ENCODE measurements at places on chromosomes 1 and 21.

DNA sequence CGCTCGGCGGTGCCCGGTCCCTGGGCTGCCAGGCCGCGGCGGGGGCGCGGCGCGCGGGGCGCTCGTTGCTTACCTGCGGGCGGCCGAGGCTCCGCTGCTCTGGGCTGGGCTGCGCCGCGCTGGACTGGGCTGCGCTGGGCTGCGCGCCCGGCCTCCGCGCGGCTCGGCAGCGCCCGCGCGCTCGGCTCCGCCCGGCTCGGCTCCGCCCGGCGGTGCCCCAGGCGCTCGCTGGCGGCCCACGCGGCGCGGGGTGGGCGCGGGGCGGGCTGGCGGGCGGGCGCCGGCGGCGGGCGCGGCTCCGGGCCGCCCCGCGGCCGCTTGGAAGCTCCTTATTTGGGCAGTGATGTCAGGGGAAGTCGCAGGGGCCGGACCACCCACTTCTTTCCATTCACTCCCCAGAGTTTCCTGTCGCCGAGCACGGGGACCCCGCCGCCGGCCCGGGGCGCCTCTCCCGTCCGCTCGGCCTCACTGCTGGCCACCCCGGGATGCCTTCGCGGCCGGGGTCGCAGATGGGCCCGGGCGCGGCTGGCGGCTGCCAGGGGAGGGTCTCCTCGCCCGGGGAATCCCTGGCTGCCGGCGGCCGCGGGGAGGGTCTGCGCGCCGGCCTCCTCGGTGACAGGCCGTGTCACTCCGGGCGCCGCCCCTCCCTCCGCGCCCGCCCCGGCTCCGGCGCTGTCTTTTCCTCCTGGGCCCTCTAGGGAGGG is 177.7 kb upstream of the EDN2 start:
- peak; percentile 19 for DNase-seq

GRCh38 chr21:15206514-15206913 is 141.7 kb upstream of the NRIP1 start:
- no peak for DNase-seq

DNA sequence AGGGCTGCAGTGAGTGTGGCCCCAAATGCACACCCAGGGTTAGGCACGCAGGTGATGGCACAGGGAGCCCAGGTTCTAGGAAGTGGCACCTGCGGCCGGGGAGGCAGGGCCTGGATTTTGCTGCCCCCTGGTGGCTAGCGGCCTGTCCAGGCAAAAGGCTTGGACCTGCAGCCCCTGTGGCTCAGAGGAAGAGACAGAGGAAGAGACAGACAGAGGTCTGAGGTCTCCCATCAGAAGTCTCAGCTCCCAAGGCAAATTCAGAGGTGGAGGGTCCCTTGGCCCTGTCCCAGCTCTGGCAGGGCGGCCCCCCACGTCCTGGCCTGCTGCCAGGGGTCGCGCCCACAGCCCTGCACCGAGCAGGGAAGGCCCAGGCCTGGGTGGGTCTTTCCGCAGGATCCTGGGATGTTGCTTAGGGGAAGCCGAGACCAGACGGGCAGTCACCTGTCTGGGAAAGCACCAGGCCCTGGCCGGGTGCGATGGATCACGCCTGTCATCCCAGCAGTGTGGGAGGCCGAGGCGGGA is 8.0 kb upstream of the TNFRSF14 start:
- DNase-seq: peak; percentile 87

DNA sequence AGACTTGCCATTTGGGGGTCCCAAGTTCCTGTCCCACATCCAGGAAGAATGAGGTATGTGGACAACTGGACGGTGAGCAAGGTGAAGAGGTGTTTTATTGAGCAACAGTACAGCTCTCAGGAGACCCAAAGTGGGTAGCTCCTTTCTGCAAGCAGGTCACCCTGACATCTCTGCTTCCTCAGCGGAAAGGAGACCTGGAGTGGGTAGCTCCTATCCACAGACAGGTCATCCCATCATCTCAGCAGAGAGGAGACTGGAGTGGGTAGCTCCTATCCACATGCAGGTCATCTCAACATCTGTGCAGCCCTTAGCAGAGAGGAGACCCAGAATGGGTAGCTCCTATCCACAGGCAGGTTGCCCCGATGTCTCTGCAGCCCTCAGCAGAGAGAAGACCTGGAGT is 13.8 kb upstream of the FNBP1L start:
- no peak for DNase-seq

DNA sequence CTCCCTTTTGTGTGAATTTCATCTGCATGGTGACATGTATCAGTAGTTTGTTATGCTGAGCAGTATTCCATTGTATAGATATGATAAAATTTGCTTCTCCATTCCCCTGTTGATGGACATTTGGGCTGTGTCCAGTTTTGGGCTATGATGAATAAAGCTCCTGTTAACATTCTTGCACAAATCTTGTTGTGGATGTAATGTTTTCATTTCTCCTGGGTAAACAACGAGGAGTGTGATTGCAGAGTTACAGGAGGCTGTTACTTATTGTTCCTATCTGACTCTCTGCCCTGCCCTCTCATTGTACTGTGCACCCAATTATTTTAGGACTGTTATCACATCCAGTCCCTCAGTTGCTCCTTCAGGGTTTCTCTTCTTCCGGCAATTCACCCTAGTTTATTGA is 24.2 kb downstream of the MAPKAPK2 start:
- no peak for DNase-seq

- no peak for DNase-seq
Measured at GRCh38 chr21:34671462-34671861, 2.7 kb downstream of the CLIC6 start.

- no peak for DNase-seq
Measured at GRCh38 chr1:6308449-6308848, 47.6 kb upstream of the GPR153 start.

- DNase-seq: no peak
Measured at GRCh38 chr1:196960854-196961253, 16.5 kb upstream of the CFHR5 start.

- no peak for DNase-seq
Measured at GRCh38 chr1:11335417-11336056, 62.5 kb downstream of the UBIAD1 start.

DNA sequence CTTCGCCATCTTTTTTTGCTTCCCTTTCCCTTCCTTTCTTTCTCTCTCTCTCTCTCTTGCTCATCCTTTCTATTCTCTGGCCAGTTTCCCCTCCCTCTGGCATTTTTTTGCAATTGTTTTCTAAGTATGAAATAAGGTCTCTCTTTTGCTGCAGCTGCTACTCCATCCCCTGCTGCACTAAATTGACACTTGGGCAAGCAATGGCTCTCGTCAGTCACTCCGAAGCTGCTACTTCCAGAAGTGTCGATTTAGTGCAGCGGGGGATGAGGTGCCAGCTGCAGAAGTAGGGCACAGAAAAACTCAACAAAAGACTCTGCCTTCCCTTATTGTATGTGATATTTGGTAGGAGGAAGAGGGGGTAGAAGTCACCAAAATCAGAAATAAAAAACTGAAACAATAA is 642.3 kb downstream of the RWDD3 start:
- DNase-seq: peak; percentile 18

DNA sequence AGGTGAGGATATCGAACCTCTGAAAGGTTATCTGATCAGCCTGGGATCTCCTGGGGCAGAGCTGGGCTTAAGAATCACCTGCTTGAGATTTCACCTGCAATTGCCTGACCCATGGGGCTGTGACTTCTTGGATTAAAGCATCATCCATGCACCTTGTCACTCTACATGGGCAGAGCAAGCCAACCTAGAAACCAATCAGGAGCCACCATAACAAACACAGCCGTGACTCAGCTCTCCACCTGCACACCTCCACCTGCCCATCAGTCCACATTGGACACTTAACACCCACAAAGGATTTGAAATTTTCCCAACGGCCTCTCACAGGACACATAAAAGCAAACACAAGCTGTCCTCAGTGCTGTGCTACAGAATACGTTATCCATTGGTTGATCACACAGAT is 35.1 kb upstream of the ETS2 start:
- DNase-seq: no peak

DNA sequence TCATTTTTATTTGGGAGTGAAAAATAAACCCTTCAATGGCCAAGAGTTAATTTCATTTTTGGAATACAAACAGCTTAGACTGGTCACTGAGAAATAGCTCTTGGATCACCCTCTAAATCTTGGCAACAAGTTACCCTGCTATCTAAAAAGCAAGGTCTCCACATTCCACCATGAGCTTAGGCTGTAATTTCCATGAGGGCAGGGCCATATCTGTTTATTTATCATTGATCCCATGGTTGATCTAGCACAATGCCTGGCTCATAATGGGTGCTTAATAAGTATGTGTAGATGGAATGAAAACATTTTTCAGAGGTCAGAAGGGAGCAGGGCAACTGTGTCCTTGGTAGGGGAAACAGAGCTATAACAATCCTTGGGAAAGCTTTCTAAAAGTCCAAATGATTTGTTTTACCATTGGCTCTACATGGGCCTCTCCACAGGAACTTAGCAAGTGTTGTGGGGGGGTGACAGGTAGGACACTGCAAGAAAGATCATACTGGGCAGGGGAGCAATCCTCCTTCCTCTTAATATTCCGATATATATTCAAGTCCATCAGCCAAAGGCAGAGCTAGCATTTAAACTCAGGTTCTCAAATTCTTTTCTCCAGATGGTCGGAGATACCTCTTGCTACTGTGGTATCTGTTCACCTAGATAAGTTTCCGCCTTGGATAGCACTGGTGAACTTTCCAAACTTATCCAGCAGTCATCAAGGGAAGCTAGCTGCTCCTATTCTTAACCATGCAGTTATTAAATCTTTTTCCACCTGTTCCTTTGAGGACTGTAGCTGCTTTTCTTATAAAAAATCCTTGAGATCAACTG is 53.1 kb upstream of the PTCH2 start:
- DNase-seq: no peak

DNA sequence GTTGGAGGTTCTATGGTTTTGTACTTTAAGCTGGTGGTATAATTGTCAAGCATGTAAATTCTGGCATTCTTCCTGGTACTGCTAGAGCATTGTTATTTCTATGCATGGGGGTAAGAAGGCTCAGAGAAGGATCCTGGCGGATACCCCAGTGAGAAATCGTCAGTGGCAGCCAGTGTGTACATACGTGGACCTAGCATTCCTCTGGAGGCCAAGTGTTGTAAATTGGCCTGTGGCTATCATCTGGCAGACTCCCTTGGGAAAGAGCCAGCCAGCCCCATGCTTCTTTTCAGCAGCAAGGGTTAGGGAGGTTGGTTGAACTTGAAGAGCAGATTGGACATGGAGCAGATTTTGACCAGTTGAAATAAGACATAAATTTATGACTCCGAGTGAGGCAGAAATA is 5.2 kb upstream of the AGO3 start:
- DNase-seq: no peak

GRCh38 chr1:54758678-54759348 is 5.5 kb downstream of the PARS2 start:
- DNase-seq: no peak

DNA sequence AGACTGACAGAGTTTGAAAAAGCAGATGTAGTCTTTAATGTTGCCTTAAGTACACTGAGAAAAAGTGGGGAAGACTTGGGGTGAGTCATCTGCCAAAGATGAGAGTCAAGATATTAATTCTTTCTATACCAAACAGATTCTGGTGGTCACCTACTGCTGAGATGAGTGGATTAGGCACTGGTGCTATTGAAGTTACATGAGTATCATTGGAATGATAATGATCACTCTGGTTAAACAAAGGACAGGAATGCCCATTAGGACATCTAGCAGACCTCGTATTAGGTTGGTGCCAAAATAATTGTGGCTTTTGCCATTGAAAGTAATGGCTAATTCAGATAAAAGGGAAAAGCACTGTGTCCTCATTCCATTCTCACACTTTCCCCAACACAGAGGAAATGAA is 1588.9 kb downstream of the KCNT2 start:
- no peak for DNase-seq

DNA sequence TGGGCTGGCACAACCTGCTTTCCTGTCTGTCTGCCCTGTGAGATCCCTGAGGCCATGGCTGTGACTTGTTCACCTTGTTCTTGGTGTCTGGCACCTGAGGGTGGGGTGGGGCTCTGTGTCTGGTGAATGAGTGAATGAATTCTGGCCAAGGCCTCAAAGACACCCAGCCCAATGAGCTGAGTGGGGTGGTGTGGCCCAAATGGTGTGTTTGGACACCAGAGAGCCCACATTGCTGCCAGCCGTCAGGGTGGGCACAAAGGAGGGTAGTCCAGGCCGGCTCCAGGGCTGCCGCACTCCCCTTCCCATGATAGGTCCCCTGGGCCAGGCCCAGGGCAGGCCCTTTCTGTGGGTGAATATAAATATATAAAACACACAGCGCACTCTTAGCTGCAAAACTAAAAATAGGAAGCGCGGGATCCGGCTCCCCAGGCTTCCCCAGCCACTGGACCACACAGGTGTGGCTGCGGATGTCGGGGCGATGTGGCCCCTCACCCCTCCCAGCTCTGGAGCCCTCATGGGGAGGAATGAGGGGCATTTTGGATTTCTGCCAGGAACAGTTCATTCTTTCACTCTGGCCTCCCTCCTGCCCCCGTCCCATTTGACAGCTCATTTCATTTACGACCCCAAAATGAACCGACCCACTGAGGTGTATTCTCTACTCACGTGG is 33.3 kb downstream of the RUNX3 start:
- no peak for DNase-seq

GRCh38 chr1:49059087-49059486 is 282.4 kb upstream of the BEND5 start:
- no peak for DNase-seq

DNA sequence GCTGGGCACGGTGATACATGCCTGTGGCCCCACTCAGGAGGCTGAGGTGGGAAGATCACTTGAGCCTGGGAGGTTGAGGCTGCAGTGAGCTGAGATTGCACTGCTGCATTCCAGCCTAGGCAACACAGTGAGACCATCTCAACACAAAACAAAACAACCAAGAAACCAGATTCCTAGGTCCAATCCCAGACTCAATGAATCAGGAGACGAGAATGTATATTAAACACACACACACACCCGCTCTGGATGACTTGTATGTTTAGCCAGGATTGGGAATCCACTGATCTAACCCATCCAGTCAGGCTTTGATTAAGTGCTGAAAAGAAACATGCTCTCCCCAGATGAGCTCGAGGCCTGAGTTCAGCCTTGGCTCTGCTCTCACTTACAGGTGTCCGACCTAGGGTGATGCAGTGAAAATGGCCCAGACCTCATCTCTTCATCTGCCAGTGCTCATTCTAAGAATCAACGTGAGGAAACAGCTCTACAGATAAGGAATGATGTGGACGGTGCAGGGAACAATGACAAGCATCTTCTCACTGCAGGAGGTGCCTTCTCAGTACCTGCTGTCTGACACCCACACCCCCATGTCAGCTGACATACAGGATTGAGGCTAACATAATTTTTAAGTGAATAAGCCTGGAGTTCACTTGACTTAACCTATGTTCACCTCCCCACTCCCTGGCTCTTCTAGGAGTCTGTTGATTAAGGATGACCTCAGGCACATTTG is 15.3 kb upstream of the SRSF4 start:
- no peak for DNase-seq

- no peak for DNase-seq
Measured at GRCh38 chr1:220983877-220984635, 104.8 kb downstream of the HLX start.

DNA sequence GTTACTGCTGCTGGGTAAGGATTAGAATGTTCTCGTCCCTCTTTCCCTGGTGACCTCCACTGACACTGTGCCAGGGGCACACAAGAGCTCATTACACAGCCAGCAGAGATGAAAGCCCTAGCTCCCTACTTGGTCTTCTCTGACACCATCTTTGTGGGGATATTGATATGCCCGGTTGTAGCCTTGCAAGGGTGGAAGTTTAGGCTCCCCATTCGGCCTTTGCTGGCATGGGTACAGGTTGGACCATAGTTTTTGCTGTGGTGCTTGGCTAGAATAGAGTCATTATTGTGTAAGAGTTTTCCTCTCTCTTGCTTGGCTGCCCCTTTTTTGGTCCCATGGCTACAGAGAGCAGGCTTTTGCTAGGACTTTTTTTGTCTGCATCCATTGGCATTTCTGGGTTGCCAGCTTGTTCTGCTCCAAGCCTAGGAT is 12.3 kb downstream of the RAB4A start:
- DNase-seq: no peak
